ENCODE measurements at places on chromosomes 1 and 21. TPM values are rescaled to one million over a fixed set of nuclear protein-coding genes. Genes with fewer than 3 reads are reported as not detected.

Gene SHE
- total RNA-seq, result not detected

Gene LRRC38
- not detected for total RNA-seq

GRCh38 chr1:205449750-205450443 lies 5.9 kb downstream of the BLACAT1 start:
- peak overlapping the region; percentile 67 for H3K27ac ChIP-seq
- peaks cover 68% of the 10 kb centered on the region for H3K4me1 ChIP-seq
- H3K36me3 ChIP-seq, result no peaks in the 10 kb centered on the region
- H3K27me3 ChIP-seq, result peaks cover 12% of the 10 kb centered on the region
- DNase-seq, result peak; percentile 69
- peak overlapping the region; percentile 6 for H3K4me3 ChIP-seq

Gene OR6K6
- not detected for total RNA-seq

Gene PGLYRP4
- total RNA-seq, result not detected

Gene RPE65
- not detected for total RNA-seq

- H3K4me1 ChIP-seq, result no peaks in the 10 kb centered on the region
- peaks cover 22% of the 10 kb centered on the region for H3K36me3 ChIP-seq
- no peak overlapping the region for H3K4me3 ChIP-seq
- no peak overlapping the region for H3K27ac ChIP-seq
- DNase-seq, result no peak
Measured at GRCh38 chr1:39758556-39759435, 12.4 kb downstream of the OXCT2 start.

Gene MUL1
- 21.6 TPM for total RNA-seq

Gene GUCA2A
- not detected for total RNA-seq

- no peak for DNase-seq
- H3K4me1 ChIP-seq, result no peaks in the 10 kb centered on the region
- no peak overlapping the region for H3K4me3 ChIP-seq
- H3K27ac ChIP-seq, result no peak overlapping the region
- no peaks in the 10 kb centered on the region for H3K36me3 ChIP-seq
Measured at GRCh38 chr1:160806109-160806665, 10.2 kb downstream of the LY9 start.

Gene LIN28A
- 0.15 TPM for total RNA-seq

DNA sequence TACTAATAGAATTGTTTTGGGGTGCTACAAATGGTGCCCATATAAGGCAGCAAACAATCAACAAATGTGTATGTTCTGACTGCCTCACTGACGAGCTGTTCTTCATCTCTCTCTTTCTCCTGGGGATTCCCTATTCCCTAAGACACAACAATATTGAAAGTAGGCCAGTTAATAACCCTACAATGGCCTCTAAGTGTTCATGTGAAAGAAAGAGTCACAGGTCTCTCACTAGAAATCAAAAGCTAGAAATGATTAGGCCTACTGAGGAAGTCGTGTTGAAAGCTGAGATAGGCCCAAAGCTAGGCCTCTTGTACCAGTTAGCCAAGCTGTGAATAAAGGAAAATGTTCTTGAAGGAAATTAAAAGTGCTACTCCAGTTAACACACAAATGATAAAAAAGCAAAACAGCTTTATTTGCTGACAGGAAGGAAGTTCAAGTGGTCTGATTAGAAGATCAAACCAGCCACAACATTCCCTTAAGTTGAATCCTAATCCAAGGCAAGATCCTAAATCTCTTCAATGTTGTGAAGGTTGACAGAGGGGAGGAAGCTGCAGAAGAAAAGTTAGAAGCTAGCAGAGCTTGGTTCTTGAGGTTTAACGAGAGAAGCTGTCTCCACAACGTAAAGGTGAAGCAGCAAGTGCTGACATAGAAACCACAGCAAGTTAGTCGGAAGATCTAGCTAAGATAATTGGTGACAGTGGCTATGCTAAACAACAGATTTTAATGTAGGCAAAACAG lies 26.3 kb downstream of the ATP2B4 start:
- H3K27me3 ChIP-seq, result no peaks in the 10 kb centered on the region
- H3K27ac ChIP-seq, result peak overlapping the region; percentile 16
- no peak overlapping the region for H3K4me3 ChIP-seq
- no peaks in the 10 kb centered on the region for H3K4me1 ChIP-seq
- DNase-seq, result peak; percentile 16

GRCh38 chr1:68221001-68221979 lies 11.0 kb downstream of the WLS start:
- no peak overlapping the region for H3K27ac ChIP-seq
- no peaks in the 10 kb centered on the region for H3K36me3 ChIP-seq
- no peak overlapping the region for H3K4me3 ChIP-seq
- H3K27me3 ChIP-seq, result no peaks in the 10 kb centered on the region
- H3K4me1 ChIP-seq, result peaks cover 35% of the 10 kb centered on the region
- no peak for DNase-seq

- H3K36me3 ChIP-seq, result no peaks in the 10 kb centered on the region
- no peak overlapping the region for H3K4me3 ChIP-seq
- no peak for DNase-seq
- no peaks in the 10 kb centered on the region for H3K27me3 ChIP-seq
- no peaks in the 10 kb centered on the region for H3K4me1 ChIP-seq
Measured at GRCh38 chr1:168640836-168641235, 64.4 kb downstream of the XCL1 start.

- H3K36me3 ChIP-seq, result peaks cover 18% of the 10 kb centered on the region
- DNase-seq, result peak; percentile 57
- H3K4me3 ChIP-seq, result no peak overlapping the region
- H3K27ac ChIP-seq, result peak overlapping the region; percentile 62
Measured at GRCh38 chr1:113949007-113949406, 19.9 kb downstream of the HIPK1 start.

DNA sequence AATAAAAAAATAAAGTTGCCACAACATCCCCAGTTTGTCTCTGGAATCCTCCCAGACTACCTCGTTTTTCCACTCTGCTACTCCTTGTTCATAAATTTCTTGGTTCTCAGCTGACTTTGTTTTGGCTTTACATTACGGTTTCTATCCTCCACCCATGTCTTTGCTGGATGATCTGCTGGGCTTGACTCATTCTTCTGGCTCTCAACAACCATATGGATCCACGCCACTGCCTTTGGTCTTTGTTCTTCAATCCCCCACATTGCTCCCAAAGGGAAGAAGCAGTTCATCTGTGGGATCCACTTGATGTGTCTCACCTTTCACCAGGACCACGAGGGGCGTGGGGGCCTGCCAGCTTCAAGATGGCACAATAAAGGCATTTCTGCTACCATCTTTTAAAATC lies 67.1 kb upstream of the NBL1 start:
- no peak overlapping the region for H3K4me3 ChIP-seq
- no peaks in the 10 kb centered on the region for H3K36me3 ChIP-seq
- H3K27ac ChIP-seq, result no peak overlapping the region

Gene CFHR1
- not detected for total RNA-seq

DNA sequence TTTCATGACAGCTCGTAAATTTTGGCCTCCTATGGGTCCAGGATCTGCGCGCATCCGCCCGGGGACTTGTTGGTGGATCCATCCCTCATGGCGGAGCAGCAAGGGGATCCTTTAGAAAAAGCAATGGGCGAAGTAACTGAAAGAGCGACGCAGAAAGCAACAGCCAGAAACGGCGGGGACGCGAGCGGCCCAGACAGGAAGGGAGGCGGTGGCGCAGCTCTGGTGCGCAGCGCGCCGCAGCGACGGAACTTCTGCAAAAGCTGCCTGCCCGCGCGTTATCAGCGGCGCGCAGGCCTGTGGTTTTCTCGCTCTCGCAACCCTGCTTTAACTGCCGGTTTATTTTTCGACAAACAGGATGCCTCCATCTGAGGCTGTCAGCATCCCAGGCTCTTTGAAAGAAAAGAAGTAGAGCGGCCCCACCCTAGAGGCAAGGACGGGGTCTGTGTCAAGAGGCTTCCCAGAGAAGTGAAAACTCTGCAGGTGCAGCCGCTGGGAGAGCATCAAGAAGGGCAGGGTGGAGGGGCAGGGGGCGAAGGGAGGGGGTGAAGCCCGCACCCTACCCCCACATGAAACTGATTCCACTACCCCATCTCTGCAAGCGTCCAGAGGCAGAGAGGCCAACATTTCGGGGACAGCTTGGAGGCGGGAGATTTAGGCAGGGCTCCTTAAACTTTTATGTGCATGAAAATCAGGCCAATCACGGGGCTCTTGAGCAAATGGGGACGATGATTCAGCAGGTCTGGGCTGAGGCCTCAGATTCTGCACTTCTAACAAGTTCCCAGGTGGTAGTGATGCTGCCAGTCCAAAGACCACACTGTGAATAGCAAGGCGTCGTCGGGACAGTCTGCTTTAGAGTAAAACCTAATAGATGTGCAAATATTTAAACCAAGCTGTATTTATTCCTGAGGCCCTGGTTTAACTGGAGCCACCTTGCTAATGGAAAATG lies 22.2 kb downstream of the RUNX1 start:
- peaks cover 3% of the 10 kb centered on the region for H3K27me3 ChIP-seq
- H3K36me3 ChIP-seq, result no peaks in the 10 kb centered on the region
- H3K4me1 ChIP-seq, result no peaks in the 10 kb centered on the region
- no peak for DNase-seq
- H3K27ac ChIP-seq, result no peak overlapping the region

DNA sequence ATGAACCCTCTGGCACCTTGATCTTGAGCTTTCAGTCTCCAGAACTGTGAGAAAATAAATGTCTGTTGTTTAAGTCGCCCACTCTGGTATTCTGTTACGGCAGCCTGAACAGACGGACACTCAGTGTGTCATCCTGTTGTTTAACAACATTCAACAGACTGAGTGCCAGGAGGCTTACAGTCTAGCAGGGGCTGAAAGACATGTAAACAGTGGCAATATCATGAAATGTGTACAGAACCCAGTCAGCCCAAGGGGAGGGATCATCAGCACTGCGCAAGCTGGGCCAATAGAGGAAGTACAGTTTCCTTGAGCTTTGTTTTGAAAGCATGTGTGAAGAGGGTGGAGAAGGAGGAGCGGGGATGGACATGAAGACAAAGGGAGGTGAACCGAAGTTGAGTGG lies 13.6 kb downstream of the DIP2A start:
- peaks cover 6% of the 10 kb centered on the region for H3K36me3 ChIP-seq
- peaks cover 4% of the 10 kb centered on the region for H3K4me1 ChIP-seq
- H3K27me3 ChIP-seq, result no peaks in the 10 kb centered on the region
- H3K27ac ChIP-seq, result peak overlapping the region; percentile 32
- no peak for DNase-seq

DNA sequence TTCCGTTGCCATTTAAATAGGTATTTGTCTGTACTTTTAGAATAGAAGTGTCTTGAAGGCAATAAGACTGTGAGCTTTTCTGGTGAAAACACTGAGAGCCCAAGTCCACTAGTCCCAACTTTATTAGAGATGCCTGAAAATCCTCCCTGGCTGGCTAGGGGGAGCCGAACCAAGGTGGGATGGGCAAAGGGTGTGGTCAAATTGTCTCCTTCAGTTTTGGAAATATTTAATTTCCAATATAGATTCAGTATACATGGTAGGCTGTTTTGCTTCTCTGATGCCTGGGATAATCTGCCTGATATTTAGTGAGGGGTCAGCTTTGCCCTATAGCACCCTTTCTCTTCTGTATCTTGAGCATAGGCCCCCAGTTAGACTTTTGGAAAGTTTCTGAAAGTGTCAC lies 3.5 kb downstream of the ROR1 start:
- H3K27ac ChIP-seq, result no peak overlapping the region
- no peaks in the 10 kb centered on the region for H3K36me3 ChIP-seq
- peaks cover 30% of the 10 kb centered on the region for H3K4me1 ChIP-seq

DNA sequence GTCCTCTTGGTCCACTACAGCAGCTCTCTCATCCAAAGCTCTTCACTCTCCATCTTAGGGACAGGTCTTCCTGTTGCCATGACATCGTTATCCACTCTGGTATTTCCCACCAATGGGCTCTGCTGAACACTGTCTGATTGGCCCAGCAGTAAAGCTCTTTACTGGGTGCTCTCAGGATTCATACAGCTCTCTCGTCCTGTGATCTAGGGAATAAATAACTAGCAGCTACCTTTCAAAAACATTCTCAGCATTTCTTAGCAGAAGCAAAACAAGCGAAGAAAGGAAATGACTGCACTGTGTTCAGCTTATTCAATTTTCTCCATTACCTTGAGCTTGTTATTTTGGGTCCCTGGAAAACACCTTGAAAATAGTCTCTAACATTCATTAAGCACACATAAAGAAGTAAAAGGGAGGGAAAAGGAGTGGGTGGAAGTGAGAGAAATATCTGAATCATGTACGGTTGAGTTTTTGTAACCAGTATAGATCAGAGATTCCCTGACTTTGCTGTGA lies 163.4 kb upstream of the SGIP1 start:
- H3K27me3 ChIP-seq, result no peaks in the 10 kb centered on the region
- no peak for DNase-seq
- peaks cover 68% of the 10 kb centered on the region for H3K36me3 ChIP-seq
- peaks cover 5% of the 10 kb centered on the region for H3K4me1 ChIP-seq
- H3K4me3 ChIP-seq, result no peak overlapping the region

Gene HCRTR1
- total RNA-seq, result not detected

- DNase-seq, result no peak
- H3K27ac ChIP-seq, result no peak overlapping the region
- H3K4me1 ChIP-seq, result no peaks in the 10 kb centered on the region
- no peaks in the 10 kb centered on the region for H3K27me3 ChIP-seq
- H3K4me3 ChIP-seq, result no peak overlapping the region
- no peaks in the 10 kb centered on the region for H3K36me3 ChIP-seq
Measured at GRCh38 chr1:844472-845026, 79.2 kb upstream of the SAMD11 start.

- no peak for DNase-seq
- no peak overlapping the region for H3K27ac ChIP-seq
- no peak overlapping the region for H3K4me3 ChIP-seq
- no peaks in the 10 kb centered on the region for H3K27me3 ChIP-seq
- H3K36me3 ChIP-seq, result no peaks in the 10 kb centered on the region
Measured at GRCh38 chr1:58754683-58755467, 29.0 kb downstream of the JUN start.

Gene KRTAP11-1
- not detected for total RNA-seq

GRCh38 chr21:36522219-36522808 lies 42.4 kb upstream of the CLDN14 start:
- no peak overlapping the region for H3K27ac ChIP-seq
- DNase-seq, result no peak
- H3K36me3 ChIP-seq, result no peaks in the 10 kb centered on the region

DNA sequence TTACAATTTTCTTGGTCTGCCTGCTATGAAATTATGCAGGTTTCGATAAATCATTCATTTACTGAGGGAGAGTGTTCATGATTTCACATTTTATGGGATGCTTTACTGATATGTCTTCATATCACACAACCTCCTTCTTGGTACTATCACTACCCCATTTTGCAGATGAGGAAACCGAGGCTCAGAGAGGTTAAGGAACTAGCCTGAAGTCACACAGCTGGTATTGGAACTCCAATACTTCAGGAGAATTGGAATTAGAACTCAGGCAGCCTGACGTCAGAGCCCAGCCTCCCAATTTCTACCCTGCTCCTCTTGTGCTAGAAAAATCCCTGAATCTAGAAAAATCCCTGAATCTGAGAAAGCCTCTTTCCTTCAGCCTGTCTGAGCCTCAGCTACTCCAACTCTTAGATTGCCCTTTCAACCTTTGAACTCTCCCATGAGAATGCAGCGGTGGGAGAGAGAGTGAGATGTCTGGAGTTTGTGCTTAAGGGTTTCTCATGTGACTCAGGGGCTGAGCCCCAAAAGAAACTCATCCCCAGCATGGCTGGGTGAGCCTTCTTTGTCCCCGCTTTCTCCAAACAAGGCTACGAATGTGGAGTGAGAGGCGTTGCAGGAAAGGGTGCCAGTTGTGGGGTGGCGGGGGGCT lies 50.8 kb upstream of the IFNLR1 start:
- no peak overlapping the region for H3K27ac ChIP-seq
- no peaks in the 10 kb centered on the region for H3K27me3 ChIP-seq
- no peaks in the 10 kb centered on the region for H3K4me1 ChIP-seq
- H3K4me3 ChIP-seq, result no peak overlapping the region
- no peak for DNase-seq
- no peaks in the 10 kb centered on the region for H3K36me3 ChIP-seq

Gene SPRR2F
- not detected for total RNA-seq

Gene FCRL5
- total RNA-seq, result not detected
